ENCODE measurements at places on chromosomes 2 and 18.

GRCh38 chr2:60589104-60589503, 35.6 kb upstream of the BCL11A start:
- DNase-seq: no peak

- no peak for DNase-seq
Observed at GRCh38 chr2:76008001-76008702, 297.4 kb upstream of the GCFC2 start.

GRCh38 chr18:30186245-30186644, 856.3 kb downstream of the DSC3 start:
- DNase-seq: no peak

DNA sequence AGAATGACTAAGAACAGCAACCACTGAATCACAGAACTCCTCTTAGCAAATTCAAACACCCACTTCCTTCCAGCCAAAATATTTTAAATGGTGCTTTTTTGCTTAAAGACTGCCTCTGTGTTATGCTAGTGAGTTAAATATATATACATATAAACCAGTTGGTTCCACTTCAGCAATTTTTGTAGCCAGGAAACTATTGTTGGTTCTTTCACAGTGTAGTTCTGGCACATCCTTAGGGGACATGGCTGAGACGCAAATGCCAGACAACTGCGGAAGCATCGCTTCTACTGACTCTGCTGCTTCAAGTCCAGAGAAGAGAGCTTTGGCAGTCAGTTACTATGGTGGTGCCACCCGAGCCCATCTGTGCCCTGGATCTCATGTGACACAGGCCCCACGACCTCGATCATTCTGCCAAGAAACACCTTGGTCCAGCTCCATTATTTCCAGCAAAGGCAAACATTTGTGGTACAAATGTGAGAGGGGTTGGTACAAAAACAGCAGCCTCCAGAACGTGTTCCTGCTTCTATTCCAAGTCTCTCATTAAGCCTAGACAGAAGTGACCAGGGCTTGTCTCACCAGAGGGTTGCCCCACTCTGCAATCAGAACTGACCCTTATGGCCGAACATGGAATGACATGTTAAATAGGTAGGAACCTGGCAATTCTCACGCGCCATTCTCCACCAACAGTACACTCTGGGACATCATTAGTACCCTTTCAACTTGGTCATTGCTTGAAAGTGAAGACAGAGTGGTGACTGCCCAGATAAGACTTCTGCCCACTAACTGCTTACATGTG, 117.8 kb upstream of the NRP2 start:
- no peak for DNase-seq

- no peak for DNase-seq
Observed at GRCh38 chr2:224769489-224769888, 53.3 kb upstream of the CCDC195 start.

DNA sequence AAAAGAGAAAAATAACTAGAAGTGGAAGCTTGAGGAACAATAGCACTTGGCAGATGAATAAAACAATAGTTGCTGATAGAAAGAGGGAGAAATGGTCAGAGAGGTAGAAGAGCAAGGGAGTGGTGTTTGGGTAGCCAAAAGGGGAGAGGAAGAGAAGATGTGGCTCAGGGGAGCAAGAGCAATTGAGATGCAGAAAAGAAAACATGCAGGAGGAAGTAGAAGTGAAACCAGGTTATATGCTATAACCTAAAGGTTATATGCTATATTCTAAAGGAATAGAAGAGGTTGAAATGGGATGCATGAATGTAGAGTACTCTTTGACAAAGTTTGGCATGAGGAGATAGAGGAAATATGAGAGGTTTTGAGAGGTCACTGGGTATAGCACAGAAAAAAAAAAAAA, 759.5 kb downstream of the SATB2 start:
- DNase-seq: no peak

DNA sequence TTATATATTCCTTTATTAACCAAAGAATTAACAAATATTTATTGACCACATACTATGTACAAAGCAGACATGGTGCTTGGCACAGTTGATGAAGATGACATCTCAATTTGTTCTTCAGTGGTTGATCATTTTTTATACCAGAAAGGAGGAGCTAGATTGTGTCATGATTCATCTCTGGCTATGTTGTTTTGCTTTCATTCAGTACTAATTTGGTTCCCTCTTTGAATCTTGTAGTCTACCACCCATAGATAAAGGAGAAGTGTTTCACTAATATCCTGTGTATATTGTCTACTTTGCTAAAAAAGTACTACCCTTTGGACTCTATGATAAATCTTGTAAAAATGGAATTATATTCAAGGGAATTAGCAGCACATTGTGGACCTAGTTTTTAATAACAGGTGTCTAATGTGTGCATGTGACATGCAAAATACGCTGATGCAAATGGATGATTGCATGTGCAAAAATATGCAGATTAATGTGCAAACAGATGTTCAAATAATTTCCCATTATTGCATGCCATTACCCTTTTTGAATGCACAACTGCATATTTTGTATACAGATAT, 313.2 kb upstream of the ZEB2 start:
- DNase-seq: no peak

- no peak for DNase-seq
Observed at GRCh38 chr2:179022685-179023084, 27.3 kb downstream of the CCDC141 start.

- DNase-seq: no peak
Observed at GRCh38 chr2:148512501-148512900, 132.1 kb upstream of the EPC2 start.

DNA sequence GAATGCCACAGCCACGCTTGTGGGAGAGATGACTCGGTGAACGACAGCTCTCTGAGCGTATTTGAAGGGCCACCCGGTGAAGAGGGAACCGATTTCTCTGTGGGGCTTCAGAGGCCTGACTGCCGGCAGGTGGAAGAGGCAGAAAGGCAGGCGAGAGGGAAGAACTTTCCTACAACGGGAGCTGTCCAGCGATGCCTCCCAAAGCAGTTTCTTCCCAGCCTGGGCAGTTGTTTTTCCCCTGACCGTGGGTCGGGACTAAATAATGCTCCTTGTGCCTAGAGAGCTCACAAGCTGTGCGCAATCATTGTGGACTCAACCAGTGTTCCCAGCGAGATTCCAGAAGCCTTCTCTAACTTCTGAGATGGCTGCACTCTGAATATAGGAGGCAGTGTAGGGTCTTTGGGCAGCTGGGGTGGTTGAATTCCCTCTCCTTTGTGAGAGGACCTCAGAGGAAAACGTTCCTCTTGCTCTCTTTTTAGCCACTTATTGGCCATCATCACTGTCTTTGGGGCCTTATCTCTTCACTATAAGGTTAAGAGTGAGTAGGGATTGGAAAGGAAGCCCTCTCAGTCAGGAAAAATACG, 710 bp downstream of the SEC11C start:
- no peak for DNase-seq

- no peak for DNase-seq
Observed at GRCh38 chr2:212979799-212980198, 171.6 kb downstream of the IKZF2 start.

GRCh38 chr2:38129987-38130386, 54.0 kb upstream of the CYP1B1 start:
- DNase-seq: no peak

- no peak for DNase-seq
Observed at GRCh38 chr2:172394002-172394401, 33.4 kb upstream of the ITGA6 start.

DNA sequence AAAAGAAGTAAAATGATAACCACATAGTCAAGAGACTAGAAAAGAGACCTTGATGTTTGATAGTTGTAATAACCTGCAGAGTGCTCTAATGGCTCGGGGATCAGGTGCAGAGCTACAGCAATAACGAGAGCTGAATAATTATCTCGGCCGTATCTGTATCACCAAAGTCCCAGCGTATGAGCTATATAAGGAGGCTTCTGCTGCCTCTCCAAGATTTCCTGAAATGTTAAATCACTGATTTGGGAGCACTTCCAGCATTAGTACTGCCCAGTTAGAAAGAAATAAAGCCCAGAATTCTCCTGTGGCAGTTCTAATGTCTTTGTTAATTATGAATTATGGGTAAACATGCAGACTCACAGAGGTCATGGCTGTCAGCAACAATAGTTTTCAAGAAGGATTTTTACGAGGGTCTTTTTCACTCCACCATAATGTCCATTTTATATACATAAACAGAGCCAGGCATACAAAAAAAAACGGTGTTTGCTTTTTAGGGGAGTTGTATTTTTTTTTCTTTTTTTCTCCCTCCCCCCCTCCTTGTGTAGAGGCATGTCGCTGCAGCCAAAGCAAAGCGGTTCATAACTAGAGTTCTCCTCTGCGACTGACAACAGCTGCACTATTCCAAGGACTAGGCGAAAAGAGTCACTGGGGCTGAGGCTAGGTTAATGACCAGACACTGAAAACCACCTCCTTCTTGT, 168.3 kb upstream of the VRK2 start:
- no peak for DNase-seq

DNA sequence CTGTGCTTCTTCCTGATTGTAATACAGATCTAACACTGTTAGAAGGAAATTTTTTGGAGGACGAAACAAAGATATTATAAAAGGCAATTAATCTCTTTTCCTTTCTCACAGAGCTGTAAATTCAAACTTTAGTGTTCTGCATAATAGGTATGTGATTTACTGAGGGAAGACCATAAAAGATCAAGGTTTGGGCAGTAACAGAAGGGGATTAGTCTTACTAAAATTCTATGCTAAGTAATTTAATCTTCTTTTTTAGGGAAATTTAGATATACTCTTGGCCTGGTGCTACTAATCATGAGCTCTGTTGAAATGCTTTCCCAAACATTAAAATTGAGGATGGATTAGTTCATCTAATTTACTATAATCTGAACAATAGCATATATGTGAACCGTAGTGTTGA, 8.8 kb upstream of the QPCT start:
- no peak for DNase-seq

GRCh38 chr2:33291278-33292013, 185.0 kb upstream of the RASGRP3 start:
- DNase-seq: no peak

DNA sequence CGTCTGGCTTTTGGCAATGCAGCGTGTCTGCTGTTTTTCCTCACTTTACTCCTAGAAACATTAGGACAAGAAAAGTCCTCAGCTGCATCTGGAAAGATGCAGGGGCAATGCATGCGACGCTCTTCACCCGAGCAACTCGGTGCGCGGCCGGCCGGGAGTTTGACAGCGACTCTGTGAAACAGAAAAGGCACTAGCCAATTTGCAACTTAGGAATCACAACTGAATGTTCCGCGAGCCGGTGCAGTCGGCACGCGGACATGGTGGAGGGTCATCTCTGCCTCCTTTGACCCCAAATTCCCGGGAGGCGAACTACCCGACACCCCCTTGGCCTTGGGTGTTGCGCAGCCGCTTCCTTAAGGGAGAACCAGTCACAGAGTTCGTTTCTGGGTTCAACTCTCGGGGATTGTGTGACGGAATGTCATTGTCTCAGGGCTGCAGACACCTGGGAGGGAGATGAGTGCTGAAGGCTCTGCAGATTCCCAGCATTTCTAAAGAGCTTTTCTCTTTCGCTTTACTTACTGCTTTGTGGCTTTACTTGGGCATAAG, 9.8 kb downstream of the NR4A2 start:
- no peak for DNase-seq

DNA sequence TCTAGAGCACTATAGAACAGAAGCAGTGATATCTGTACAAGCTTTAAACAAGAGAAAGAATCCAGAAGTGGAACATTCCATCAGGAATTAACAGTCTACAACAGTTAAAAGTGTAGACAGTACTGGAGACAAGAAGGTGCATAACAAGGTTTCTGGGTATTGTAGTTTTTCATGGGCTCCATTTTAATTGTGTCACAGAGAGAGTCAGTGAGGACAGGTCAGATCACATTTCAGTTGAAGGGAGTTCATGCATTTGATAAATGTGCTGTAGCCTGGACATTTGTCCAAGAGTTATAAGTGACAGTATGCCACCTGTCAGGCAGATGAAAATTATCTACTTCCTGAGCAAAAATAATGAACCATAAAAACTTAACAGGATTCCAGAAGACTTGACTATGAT, 328.6 kb downstream of the CNTNAP5 start:
- DNase-seq: no peak

GRCh38 chr2:240637901-240638345, 12.6 kb downstream of the GPR35 start:
- no peak for DNase-seq

- no peak for DNase-seq
Observed at GRCh38 chr2:101431486-101431885, 43.4 kb downstream of the RFX8 start.

GRCh38 chr18:31741097-31741735, 19.5 kb downstream of the SLC25A52 start:
- no peak for DNase-seq

GRCh38 chr2:14623237-14623636, 9.3 kb upstream of the LRATD1 start:
- no peak for DNase-seq

- DNase-seq: no peak
Observed at GRCh38 chr2:110788976-110789375, 56.6 kb downstream of the ACOXL start.

DNA sequence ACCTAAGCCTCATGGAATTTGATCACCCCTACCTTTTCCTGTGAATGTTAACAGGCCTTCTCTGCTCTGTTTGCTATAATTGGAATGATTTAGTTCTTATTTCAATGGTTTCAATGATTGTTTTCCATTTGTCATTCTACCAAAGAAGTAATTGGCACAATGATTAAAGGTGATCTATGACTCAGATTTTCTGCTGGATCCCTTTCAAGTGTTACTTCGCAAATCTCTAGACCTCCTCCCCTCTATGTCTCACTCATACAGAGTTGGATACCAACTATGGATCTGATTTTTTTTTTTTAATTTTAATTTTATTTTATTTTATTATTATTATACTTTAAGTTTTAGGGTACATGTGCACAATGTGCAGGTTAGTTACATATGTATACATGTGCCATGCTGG, 29.6 kb upstream of the FAM117B start:
- DNase-seq: no peak

DNA sequence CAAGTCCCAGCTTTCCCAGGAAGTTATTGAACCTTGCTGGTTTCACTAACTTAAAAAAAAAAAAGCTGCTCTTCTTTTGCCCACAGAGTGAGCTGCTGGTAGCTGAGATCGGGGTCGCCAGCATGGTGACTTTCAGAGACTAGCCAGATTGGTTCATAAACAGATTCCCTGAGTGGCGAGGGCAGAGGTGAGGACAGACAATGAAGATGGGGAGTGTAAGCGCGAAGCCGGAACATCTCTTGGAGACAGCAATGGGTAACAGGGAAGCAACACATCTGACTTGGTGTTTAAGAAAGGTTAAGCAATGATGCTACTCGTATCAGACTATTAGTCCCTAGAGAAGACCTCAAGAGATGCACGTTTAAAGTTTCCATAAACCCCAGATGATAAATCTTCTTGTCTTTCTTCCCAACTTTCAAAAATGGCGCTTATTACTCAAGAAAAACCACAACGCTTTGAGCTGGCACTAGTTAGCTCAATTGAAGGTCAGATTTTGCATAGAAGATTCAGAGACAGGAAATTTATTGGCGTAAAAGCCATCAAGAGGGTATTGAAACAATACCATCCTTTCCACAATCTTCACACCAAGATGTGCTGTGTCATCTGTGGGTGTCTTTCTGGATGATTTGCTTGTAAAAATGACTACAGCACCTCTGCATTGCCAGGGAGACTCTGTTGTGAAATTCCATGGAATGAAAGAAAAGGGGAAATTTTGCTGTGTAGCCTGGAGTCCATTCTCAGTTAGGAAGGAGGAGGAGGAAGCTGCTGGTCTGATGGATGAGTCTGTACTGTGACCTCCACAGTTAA, 193.1 kb upstream of the CXCR4 start:
- no peak for DNase-seq

All from cortex of kidney (tissue), 1 donor.